AG04449 (cell line): ENCODE measurements at places on chromosomes 13 and 19.

GRCh38 chr19:6062961-6063575 lies 47.2 kb downstream of the RFX2 start:
- DNase-seq, result no peak

- DNase-seq, result no peak
Observed at GRCh38 chr19:49594157-49594992, 3.4 kb downstream of the PRR12 start.

- no peak for DNase-seq
Observed at GRCh38 chr13:46571189-46571908, 18.4 kb downstream of the LRCH1 start.

DNA sequence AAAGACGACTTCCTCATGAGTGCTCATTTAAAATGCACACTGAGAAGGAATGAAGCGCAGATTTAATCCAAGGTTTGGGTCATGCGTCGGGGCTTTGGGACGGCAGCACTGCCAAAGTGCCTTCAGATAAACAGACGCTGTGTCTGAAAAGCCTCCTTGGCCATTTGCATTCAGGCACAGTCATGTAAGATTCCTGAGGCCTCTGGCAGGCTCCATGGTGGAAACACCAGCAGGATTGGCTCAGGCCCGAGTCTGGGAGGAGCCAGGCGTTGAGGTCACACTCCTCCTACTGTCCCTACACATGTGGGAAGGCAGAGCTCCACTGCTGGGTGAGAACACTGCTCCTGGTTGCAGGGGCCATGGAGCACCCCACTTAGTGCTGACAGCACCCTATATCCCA lies 113.3 kb upstream of the KL start:
- DNase-seq, result no peak

DNA sequence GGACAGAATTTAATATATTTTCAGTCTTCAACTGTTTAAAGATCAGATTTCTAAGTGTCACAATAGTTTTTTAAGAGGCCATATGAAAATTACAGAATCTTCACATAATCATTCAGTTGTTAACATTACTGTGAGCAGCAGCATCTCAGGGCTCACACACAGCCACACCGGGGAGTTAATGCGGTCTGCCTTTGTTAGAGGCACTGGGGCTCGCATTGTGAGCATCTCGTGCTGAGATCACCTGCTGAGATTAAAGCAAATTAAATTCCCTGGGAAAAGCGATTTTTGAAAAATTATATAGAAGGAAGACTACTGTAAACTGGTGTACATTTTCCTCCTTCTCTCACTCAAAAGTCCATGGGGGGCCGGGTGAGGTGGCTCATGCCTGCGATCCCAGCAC lies 16.6 kb downstream of the GPR12 start:
- DNase-seq, result no peak

GRCh38 chr19:36215276-36216123 lies 594 bp downstream of the ZNF146 start:
- DNase-seq, result no peak

DNA sequence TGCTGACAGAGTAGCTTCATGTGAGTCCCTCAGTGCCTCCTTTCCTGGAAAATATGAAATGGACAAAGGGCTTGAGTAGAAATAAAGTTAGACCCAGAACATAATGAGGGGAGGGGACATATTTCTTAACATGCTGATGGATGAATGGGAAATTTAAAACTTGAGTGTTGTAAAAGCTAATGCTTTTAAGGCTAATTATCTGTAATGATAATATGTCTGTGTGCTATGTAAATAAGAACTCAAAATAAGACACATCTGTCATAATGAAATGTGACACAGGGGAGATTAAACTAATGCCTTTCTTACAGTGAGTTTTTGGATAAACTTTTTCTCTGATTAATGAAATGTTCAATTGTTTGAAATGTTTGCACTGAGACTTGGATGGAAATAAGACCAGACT lies 65.8 kb upstream of the RFXAP start:
- DNase-seq, result no peak

GRCh38 chr19:54576411-54576976 lies 2.9 kb downstream of the LILRA2 start:
- DNase-seq, result no peak

DNA sequence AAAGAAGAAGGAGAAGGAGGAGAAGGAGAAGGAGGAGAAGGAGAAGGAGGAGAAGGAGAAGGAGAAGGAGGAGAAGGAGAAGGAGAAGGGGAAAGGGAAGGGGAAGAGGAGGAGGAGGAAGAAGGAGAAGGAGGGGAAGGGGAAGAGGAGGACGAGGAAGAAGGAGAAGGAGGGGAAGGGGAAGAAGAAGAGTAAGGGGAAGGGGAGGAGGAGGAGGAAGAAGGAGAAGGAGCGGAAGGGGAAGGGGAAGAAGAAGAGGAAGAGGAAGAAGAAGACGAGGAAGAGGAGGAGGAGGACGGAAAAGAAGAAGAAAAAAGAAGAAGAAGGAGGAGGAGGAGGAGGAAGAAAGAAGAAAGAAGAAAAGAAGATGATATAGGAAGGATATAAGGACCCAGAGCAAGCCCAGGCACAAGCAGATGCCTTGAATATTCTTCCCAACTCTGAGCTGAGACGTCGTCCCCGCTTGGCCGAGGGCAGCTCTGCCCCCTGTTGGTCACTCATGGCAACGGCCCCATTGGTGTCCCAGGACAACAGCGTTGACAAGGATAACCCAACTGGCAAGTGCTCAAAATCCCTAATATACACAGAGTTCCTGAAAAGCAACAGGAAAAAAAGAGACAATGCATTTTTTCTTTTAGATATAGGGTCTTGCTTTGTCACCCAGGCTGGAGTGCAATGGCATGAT lies 30.6 kb upstream of the IGSF23 start:
- no peak for DNase-seq

DNA sequence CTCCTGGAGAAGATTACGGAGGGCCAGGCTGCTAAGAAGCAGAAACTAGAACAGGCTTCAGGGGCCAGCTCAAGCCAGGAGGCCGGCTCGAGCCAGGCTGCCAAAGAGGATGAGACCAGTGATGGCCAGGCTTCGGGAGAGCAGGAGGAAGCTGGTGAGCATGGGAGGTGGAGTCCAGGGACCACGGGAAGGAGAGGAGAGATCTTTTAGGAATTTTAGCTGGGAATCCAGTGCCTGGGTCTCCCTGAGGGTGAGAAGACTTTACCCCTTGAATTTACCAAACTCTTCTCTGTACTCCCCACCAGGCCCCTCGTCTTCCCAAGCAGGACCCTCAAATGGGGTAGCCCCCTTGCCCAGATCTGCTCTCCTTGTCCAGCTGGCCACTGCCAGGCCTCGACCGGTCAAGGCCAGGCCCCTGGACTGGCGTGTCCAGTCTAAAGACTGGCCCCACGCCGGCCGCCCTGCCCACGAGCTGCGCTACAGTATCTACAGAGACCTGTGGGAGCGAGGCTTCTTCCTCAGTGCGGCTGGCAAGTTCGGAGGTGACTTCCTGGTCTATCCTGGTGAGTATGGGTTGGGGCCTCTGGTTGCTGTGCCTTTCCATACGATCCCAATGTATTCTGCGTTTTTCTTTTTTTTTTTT lies 824 bp downstream of the TSEN34 start:
- no peak for DNase-seq

DNA sequence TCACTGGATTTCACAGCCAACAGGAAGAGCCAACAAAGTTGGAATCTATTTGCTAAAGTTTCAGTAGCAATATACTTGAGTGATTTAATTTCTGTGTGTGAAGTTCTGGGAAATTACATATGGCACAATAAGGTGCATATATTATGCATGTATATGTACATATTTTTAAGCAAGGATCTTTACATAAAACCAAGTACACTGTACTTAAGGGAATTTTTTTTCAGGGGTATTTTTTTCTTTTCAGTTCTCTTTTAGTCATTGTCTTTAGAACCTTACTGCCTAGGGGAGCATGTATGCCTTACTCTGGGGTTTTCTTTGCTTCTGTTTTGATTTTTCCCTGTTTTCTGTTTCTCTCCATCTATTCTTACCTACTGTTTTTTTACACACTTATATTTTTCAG lies 7.4 kb downstream of the RAP2A start:
- DNase-seq, result no peak

DNA sequence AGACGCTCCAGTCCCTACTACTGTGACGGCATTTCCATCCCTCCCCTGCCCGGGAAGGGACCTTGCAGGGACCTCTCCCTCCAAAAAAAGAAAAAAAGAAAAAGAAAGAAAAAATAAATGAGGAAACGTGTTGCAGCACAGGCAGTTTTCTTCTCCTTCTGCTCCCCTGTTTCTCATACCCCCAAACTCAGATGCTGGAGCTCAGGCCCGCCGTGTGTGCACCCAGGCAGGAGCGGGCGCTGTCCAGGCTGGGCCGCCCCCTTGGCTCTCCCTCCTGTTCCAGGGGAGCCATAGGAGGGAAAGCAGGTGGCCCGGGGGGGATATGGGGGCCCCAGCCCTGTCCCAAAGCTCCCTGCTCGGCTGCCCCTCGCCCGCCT lies 5.8 kb downstream of the YIPF2 start:
- DNase-seq, result no peak

DNA sequence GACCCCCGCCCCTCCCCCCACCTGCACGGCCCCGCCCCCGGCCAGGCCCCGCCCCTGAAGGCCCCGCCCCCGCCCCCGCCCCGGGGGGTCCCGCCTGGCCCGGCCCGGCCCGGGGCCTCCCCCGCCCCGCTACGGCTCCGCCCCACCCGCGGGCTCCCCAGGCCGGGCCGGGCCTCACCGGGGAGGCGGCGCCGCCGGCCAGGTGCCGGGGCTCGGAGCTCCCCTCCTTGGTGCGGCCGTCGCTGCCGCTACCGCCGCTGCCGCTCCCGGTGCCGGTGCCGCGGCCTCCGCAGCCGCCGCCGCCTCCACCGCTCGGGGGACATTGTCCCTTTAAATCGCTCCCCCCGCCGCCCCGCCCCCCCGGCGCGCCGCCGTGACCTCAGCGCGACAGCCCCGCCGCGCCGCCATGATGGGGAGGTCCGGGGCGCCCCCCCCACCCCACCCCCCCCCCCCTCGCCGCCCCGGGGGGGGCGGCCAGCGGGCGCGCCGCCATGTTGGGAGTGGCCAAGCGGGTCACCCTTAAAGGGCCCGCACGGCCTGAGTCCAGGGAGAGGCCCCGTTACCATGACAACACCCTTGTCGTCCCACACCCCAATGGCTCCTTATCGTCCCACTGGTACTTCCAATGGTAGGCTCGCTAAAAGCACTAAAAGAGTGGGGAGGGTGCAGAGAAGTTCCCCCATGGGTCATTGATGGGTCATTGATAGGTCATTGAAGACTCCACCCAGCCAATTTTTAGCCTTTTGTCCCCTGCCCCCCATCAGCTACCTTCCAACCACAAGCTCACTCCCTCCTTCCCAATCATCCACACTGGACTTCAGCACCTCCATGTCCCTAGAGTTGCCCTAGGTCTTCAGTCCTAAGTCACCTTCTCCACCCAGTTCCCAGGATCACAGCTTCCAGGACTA lies at the start of gene WIZ:
WIZ (minus strand) TSS at position 337 of the 908 bp plus-strand sequence. CDS start 1,649 bp downstream, outside the sequence.
- no peak for DNase-seq

DNA sequence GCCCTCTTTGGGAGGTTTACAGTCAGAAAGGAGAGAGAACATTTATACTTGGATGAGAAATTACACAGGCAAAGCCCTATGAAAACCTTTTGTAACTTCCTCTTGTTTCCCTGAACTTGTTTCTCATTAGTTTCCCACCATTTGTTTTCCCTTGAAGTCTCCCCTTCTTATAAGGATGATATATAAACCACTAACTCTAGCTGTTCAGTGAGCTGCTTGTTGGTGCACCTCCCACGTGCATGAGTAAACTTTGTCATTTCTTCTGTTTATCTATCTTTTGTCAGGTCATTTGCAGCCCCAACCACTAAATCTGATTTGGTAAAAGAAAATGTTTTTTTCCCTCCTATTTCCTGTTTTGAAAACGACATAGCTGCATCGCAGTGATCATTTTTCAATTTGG lies 919.9 kb downstream of the SLITRK1 start:
- no peak for DNase-seq

- DNase-seq, result no peak
Observed at GRCh38 chr19:54674021-54674617, 11.3 kb downstream of the LILRB4 start.

DNA sequence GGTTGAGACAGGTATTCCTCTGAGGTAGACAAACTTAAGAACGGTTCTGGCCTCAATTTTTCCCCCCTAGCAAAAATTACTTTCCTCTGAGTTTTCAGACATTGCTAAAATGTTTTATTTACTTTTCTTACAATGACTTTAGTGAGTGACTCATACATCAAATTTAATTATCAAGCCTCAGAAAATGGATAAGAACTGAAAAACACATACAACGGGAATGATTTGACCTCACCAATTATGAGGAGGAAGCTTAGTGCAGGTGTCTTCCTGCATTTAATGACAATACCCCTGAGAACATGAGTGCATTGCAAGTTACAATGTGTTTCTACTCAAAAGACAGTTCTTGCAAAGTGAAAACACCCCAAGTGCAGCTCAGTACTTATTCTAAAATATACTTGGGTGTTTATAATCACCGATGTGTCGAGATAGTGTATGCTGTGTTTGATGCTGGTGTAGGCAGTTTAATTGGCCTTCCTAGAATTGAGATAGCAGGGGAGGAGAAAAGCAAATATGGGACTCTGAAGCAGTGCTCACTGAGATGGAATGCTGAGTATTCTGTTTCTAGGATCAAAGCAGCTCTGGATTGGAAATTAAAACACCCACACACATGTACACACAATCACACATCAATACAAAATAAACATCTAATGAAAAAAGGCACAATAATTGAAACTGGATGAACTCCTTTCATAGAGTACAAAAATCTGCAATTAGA lies 189.5 kb upstream of the SLC10A2 start:
- no peak for DNase-seq

GRCh38 chr13:62524061-62524460 lies 1108.4 kb upstream of the PCDH20 start:
- no peak for DNase-seq

DNA sequence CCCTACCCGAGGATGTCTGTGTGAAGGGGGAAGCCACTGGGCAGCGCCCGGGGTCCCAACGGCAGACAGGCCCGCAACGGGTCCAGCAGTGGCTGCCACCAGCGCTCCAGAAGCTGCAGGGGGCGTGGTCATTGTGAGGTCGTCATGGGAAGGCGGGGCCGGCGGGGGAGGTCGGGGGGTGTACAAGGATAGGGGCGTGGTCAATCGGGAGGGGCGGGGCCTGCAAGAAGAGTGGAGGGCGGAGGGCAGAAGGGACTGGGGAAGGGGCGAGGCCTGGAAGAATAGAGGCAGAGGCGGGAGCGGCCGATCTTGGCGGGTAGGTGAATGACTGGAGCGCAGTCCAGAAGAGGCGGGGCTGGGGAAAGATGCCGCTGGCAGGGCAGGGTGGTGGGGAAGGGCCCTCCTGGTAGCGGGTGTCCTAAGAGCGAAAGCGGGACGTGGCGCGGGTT lies 4.4 kb downstream of the FUZ start:
- no peak for DNase-seq

GRCh38 chr13:61179741-61180140 lies 235.9 kb downstream of the PCDH20 start:
- no peak for DNase-seq

- DNase-seq, result no peak
Observed at GRCh38 chr13:33743438-33744368, 74.2 kb upstream of the RFC3 start.

DNA sequence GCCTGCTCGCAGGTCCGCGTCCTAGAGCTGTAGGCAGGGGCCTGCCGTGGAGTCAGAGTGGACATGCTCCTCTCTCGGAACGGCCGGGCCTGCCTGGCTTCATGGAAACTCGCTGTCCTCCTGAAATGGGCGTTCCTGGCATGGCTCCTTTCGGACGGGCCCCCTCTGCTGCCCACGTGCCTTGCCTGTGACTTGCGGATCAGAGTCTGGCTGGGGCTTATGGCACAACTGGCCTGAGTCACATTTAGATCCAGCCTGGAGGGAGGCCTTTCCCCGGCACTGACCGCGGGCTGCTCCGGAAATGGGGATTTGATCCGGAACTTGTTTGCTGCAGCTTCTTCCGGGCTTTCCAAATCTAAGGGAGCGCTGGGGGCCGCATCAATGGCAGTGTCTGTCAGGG lies 28.1 kb downstream of the THSD1 start:
- no peak for DNase-seq

GRCh38 chr19:14347999-14348889 lies 33.0 kb upstream of the ADGRE5 start:
- no peak for DNase-seq
